ENCODE measurements at places on chromosomes 11 and 22.

- DNase-seq = no peak
Measured at GRCh38 chr22:42069801-42070516, 653 bp downstream of the NAGA start.

- no peak for DNase-seq
Measured at GRCh38 chr22:19477321-19478044, 1.5 kb downstream of the UFD1 start.

GRCh38 chr11:122491509-122491908 lies 164.0 kb upstream of the UBASH3B start:
- DNase-seq = no peak

DNA sequence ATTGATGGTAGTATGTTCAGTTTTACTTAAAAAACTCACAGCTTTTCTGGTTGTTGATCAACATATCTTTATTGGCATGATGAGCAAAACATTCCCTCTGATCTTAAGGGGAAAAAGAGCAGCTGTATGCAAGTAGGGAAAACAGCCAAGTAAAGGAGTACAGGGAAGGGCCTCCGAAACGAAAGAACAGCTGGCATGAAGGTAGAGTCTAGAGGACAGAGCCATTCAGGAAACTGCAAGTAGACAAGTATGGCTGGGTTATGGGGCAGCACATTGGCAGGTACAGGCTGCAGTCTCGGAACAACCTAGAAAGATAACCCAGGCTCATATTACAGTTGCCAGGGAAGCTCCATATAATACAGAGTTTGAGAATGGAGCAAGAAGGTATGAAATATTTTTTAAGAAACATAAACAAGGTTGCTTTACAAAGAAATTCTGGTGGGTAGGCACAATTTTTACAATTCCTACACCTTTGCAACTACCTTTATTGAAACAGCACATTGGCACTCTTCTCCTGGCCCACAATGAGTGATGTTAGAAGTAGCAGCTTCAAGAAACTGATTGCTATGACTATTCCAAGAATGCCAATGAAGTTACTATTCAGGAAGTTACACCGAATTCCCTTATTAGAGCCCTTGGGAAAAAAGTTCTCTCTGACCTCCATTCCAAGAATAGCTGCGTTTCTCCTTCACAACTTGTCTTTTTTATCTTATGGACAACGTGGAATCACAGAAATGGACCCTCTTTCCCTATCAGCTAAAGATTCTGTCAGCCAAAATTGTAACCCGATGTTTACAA lies 45.2 kb downstream of the LGR4 start:
- no peak for DNase-seq

DNA sequence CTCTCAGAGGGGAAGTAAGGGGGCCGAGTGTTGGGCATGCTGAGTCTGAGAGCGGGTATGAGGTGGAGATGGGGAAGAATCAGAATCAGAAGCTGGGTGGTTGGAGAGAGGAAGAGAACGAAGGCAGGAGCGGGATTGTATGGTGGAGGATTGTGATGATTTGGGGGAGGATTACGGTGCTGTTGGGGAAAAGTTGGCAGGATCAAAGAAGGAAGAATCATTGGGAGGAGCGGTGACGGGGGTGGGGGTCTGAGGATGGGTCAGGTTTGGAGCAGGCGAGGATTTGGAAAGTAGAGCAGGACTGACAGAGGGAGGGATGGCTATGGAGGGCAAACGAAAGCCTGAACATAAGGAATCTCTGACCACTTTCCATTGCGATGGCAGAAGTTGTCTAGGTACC lies 22.1 kb downstream of the ZNF195 start:
- no peak for DNase-seq

DNA sequence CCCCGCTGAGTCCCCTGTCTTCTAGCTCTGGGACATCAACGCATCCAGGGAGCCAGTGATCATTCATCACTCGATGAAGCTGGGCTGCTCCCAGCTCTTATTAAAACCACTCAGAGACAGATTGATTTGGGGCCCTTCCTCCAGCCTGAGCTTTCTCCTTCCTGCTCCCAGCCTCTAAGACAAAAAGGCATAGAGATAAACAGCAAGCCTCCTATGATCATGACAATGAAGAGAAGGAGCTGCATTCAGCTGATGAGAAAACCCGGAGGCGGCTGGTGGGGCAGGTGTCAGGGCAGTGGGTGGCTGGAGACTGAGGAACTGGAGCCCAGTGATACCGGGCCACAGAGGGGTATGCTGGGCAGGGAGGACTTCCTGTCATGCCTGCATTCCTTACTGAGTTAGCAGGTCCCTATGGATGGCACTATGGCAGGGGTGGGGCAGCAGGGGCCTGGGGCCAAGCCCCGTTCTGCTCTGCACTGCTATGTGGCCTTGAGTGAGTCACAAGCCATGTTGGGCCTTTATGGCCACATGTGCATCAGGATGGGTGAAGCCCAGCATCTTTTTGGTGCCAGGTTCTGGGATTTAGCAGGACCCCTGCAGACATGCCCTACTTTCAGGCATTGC lies 20.2 kb downstream of the PVALB start:
- DNase-seq = no peak

GRCh38 chr11:98068251-98068650 lies 952.5 kb upstream of the CNTN5 start:
- no peak for DNase-seq

DNA sequence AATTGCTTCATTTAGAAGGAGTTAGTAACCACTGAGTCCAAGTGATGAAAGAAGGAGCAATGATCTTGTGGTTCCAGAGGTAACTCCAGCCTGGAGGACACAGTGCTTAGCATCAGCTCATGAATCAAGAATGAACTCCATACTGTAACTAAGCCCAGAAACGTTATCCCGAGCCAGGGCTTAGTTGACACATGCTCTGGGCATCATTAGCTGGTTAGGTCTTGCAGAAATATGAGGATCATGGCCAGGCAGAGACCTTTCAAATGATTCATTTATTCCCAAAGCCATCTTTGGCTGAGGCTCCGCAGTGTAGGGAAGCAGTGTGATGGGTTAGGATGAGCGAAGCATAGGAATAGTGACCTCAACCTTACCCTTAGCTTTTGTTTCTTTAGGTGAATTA lies 277.4 kb downstream of the FAM76B start:
- no peak for DNase-seq

DNA sequence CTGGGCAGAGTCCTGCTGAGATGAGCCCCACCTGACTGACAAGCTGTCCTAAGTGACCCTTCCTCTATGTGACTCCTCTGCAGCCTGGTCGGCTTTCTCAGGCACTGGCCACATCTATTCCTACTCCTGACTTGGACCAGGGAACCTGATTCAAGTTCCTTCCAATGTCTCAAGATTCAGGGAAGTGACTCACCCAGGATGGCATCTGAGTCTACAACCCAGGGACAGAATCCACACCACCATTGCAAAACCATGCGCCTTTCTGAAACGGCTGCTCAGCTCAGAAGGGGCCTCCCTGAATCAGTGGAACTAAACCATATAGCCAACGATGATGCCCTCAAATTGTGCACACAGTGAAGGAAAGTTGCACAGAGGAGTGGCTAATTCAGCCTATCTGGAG lies 63.9 kb upstream of the CSNK2A3 start:
- no peak for DNase-seq

- DNase-seq = no peak
Measured at GRCh38 chr11:132895340-132895739, 637.0 kb downstream of the OPCML start.

- no peak for DNase-seq
Measured at GRCh38 chr22:25199731-25200520, at the start of gene CRYBB3. Gene CRYBB3 (plus strand): TSS chr22:25199858. CDS start chr22:25201397, 1,539 bp downstream.

DNA sequence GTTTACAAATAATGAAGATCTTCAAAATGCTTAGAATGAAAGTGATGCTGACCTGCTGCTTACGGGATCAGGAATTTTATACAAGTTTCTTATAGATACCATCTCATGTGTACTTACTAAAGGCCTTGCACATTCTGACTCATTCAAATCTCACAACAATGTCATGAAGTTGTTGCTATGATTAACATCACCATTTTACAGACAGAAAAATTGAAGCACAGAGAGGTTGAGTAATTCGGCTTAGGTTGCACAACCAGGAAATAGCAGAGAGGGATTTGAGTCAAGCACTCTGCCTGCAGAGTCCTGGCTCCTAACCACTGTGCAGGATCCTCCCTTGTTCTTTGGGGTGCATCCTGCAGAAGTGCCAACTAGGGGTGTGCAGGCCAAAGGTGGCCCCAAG lies 471.9 kb downstream of the MIAT start:
- no peak for DNase-seq
